Uterus (tissue), 4 donors: ENCODE measurements at places on chromosomes 3 and 15. TPM values are rescaled to one million over a fixed set of nuclear protein-coding genes. Genes with fewer than 3 reads are reported as not detected.

POPDC2 gene
- 9.6 TPM for total RNA-seq

OXTR gene
- 4.4 TPM for total RNA-seq

DUOXA2 gene
- not detected for total RNA-seq

DNA sequence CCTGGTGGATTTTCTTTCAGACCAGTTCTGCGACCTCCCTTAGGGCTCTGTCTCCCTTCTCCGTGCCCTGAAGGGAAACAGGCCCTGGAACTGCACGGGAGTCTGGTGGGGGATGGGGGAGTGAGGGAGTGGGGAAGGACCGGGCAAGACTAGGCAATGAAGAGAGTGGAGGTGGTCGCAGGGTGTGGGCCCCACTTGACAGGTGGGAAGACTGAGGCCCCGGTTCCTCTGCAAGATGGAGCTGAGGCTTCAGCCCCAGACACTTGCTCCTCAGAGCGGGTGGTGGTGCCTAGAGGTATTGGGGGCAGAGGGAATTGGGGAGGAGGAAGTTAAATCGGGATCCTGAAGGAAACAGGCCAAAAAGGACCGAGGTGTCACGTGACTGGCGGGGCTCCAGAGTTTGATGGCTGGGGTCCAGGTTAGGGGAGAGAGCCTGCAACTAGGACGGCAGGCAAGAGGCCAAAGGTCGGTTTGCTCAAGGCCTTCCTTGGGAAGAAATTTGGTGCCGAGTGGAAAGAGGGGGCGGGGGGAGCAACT, 597 bp upstream of the CAMK1 start:
- DNase-seq, result peak; percentile 96

DNA sequence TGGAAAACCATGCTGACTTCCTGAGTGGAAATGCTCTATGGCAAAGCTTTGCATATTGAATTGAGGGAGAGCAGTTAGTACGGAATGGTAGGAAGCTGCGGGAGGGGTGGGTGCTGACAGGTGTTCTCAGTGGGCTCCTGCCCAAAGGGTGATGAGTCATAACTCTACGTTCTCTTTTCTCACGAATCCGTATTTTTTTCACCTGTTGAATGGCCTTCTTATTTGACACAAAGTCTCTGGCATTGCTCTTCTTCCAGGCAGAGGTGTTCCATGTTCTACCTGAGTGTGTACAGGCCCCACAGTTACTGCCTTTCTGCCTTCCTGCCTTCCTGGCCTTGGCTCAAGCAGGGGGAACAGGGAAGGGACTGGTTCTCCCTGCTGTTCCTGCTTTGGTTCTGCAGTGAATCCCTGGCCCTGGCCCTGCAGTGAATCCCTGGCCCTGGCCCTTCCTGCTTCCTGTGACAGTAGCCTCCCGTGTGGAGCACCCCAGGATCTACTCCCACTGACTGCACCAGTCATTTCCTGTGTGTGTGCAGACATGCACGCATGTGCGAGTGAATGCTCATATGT, 31.9 kb downstream of the TRAK1 start:
- no peak for DNase-seq

DNA sequence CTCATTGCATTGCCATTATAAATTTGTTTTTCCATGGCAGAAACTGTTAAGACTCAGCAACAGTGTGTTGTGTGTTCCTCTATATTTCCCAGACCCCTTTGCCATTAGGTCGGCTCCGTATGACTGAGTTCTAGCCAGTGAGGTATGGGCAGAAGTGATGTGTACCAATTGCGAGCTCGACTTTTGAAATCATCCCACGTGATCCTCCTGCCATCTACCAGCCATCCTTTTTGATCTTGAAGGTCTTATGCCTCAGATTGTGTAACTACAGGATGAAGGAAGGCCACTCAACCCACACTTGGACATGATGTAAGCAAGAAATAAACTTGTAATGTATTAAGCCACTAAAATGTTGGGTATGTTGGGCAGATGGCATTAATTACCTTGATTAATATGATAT, 562.3 kb downstream of the PDCD6IP start:
- DNase-seq, result no peak

- no peak for DNase-seq
Observed at GRCh38 chr3:189901481-189901880, 219.2 kb downstream of the P3H2 start.
